ENCODE measurements at places on chromosomes 2 and 18.
A peak's percentile ranks its signal among the peaks of the same experiment; 100 is the strongest.

- no peak for DNase-seq
Observed at GRCh38 chr18:36493349-36494159, 196.0 kb downstream of the FHOD3 start.

- peak; percentile 63 for DNase-seq
Observed at GRCh38 chr2:45669032-45669486, 17.6 kb downstream of the PRKCE start.

DNA sequence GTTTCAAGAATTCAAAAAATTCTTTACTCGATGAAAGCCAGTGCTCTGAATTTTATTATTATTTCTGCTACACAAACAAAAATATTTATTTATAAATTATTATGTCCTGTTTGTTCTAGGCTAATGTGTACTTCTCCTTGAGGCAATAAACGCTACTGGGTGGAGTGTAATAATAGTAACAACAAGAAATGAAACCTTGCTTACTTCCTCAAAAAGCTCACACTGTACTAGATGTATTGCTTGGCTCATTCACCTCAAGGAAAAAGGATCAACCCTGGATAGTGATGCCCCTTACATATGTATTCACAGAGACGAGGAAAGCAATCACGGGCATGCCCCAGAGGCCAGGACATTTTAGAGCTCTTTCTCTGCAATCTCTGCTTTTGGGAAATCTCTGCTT lies 685.6 kb upstream of the NXPH2 start:
- no peak for DNase-seq

- DNase-seq = no peak
Observed at GRCh38 chr2:108316461-108317258, 28.0 kb downstream of the SULT1C2 start.

DNA sequence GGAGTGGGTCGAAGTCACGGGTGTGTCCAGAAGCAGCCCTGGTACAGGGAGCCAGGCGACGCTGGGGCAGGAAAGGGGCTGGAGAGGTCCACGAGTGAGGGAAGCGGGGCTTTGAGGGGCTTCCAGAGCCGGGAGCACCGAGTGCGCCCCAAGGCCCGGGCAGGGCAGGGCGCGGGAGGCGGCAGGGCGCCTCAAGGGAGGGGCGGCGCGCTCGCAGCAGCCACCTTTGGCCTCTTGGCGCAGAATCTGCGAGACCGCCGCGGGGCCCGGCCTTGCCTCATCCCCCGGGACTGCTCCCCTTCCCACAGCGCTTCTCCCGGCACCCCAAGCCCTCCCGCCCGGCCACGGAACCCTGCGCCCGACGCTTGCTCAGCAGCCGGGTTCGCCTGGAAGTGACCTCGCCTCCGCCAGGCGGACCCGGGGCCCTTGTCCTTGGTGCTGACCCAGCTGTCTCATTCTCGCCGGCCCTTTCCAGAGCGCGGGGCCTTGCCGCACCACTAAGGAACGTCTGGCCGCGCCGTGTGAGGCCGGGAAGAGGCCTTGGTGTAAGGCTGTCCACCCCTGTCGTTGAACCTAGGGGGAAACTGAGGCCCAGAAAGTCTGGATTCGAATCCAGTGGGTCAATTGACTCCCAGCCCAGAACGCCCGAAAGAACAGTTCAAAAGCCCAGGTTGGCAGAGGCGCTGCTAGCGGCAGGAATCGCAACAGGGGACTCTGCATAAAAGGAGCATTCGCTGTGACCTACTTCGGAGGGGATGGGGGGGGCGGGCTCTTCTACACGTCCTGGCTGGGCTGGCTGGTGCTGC lies 584 bp upstream of the DNER start:
- peak; percentile 54 for DNase-seq

GRCh38 chr2:29281916-29282247 lies 166.7 kb downstream of the CLIP4 start:
- DNase-seq = no peak

- peak; percentile 98 for DNase-seq
Observed at GRCh38 chr2:102258386-102259074, 52.8 kb upstream of the IL1RL1 start.

All from fibroblast of skin of back (primary cell).